ENCODE measurements at places on chromosomes 5 and 9.

GRCh38 chr5:24791326-24791725, 146.5 kb upstream of the CDH10 start:
- DNase-seq: no peak

GRCh38 chr9:129495620-129496472, 125.1 kb downstream of the C9orf50 start:
- peak; percentile 92 for DNase-seq

- DNase-seq: no peak
Observed at GRCh38 chr5:167764641-167765289, 526.7 kb upstream of the WWC1 start.

- DNase-seq: no peak
Observed at GRCh38 chr5:151298063-151298855, 5.3 kb downstream of the SLC36A3 start.

DNA sequence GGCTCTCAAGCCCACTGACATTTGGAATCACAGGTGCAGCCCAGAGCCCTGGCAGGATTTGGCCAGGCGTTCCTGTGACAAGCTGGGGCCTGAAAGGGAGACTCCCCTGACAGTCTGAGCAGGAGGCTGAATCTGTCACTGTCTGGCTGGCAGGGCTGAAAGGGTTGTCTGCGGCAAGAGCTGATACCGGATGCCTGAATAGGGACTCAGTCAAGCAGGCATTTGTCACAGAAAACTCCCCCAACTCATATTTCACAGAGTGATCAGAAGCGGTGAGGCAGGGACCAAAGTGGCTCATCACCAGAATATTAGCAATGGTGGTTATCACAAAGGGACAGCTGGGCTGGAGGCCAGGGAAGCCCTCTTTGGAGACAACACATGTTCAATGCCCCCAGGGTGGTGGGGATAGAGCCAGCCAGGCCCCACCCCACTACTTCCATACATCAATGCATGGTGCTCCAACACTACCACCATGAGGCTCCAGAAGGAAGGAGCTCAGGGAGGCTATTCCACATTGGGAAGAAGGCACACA, 295.5 kb downstream of the DTWD2 start:
- DNase-seq: no peak

DNA sequence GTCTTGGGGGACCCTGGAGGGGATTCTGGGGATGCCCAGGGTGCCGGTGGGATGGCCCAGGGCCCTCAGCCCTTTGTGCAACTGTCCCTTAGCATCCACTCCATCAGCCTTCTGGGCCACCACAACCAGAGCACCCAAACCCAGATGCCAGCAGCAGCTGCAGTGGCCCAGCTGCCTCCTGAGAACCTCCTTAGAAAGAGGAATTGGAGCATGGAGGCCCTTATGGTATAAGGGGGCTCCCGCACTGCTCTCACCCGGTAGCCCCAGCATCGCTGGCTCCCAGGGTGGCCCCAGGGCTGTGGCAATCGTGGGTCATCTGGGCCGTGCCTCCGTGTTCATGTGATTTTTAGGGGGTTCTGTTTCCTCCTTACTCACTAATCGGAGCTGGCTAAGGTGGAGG, 463.3 kb downstream of the ICE1 start:
- DNase-seq: no peak

- peak; percentile 49 for DNase-seq
Observed at GRCh38 chr5:94618029-94618492, 343 bp downstream of the KIAA0825 start.

DNA sequence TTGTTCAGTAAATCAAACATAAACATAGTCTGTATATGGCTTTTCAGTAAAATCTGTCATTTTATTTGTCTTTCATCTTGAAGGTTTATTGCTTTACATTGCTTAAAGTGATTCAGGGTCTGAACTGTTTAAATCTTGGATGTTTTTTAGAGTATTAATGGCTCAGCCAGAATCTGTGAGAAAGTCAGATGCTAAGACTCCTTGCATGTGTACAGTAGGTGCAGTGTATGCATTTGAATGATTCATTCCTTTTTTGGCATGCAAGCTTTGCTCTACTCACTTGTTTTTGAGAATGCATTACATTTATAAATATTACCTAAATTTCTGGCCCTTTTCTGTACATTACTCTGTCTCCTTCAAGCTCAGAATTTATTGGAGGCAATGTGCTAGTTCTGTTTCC, 271.0 kb upstream of the RIOK2 start:
- DNase-seq: no peak

DNA sequence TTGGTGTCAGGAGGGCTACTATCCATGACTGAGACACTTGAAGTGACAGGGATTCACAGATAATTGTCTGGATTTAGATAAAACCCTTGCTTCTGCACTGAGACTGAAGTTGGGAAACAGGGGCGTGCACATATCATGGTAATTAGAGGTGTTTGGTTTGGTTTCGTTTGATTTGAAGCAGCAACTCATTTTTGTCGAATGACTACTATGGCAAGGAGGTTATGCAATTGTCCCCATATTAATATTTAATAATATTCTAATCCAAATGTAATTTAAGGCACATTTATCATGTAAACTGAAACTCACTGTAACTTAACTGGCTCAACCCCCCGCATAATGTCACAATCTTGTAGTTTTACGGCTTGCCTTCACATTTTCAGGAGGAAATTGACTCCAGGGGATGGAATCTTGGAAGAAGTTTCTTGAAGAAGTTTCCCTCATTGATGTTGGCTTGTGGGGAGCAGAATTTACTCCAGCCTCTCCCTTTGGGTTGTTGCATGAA, 12.5 kb downstream of the ZNF366 start:
- DNase-seq: no peak

- no peak for DNase-seq
Observed at GRCh38 chr9:79268806-79269205, 303.0 kb upstream of the TLE4 start.

- no peak for DNase-seq
Observed at GRCh38 chr5:62465985-62466925, 53.7 kb downstream of the IPO11 start.

GRCh38 chr5:150630461-150631325, 9.8 kb upstream of the SYNPO start:
- no peak for DNase-seq

DNA sequence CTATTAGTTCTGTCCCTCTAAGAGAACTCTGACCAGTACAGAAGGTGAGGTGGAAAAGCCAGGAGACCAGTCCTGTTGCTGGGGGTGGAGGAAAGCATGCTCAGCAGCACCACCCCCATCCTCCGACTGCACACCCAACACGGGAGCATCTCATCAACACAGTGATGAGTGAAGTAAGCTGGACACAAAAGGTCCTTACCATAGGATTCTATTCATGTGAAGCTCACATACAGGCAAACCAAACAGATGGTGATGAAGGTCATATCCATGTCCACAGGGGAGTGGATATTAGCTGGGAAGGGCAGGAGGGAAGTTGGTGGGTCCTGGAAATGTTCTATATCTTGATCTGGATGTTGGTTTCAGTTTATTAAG, 14.8 kb upstream of the MARCHF6 start:
- no peak for DNase-seq

DNA sequence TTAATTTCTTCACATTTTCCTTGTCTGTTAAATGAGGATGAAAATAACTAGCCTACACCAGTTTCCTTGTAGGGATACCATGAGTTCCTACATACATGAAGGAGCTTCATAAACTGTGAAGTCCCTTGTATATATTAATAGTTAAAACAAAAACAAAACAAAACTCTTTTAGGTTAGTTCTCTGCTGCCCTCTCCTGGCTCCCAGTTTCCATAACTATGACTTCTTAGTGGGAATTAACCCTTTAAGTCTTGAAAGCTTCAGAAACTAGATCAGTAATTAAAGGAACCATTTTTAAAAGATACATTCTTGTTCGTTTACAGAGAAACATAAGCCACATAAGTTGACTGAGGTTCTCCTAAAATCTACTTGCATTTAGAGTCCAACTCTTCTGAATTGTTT, 500.0 kb upstream of the C9orf72 start:
- DNase-seq: no peak

DNA sequence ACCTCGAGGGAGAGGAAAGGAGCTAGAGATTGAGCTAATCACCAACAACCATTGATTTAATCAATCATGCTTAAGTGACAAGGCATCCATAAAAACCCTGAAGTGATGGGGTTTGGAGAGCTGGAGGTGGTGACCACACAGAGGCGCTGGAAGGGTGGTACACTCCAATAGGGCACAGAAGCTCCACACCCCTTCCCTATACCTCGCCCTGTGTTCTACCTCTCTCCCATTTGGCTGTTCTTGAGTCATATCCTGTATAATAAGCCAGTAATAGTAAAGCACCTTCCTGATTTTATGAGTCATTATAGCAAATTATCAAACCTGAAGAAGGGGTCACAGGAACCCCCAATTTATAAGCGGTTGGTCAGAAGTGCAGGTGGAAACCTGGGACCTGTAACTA, 18.3 kb downstream of the ACTL7B start:
- no peak for DNase-seq

- DNase-seq: no peak
Observed at GRCh38 chr5:83470526-83471404, 779 bp upstream of the VCAN start.

DNA sequence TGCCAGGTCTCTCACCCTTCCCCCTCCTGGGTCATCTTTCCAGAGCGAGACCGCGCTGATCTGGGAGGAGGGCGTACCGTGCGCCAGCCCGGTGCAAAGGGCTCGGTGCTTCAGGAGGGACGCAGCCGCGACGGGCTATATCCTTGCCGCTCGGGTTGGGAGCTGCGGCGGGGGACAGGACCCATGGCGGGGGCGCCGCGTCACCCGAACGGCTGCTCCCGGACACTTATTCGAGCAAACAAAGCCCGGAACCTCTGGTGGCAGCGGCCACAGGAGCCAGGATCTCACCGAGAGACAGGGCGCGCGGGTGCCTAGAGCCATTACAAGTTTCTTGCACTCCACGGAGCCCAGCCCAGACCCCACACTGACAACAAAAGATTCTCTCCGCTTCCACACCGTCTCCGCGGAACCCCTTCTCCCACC, 1.3 kb downstream of the SEMA6A start:
- no peak for DNase-seq

- DNase-seq: no peak
Observed at GRCh38 chr9:36988848-36989247, 45.2 kb downstream of the PAX5 start.

GRCh38 chr5:83376461-83376860, 95.1 kb upstream of the VCAN start:
- DNase-seq: no peak

DNA sequence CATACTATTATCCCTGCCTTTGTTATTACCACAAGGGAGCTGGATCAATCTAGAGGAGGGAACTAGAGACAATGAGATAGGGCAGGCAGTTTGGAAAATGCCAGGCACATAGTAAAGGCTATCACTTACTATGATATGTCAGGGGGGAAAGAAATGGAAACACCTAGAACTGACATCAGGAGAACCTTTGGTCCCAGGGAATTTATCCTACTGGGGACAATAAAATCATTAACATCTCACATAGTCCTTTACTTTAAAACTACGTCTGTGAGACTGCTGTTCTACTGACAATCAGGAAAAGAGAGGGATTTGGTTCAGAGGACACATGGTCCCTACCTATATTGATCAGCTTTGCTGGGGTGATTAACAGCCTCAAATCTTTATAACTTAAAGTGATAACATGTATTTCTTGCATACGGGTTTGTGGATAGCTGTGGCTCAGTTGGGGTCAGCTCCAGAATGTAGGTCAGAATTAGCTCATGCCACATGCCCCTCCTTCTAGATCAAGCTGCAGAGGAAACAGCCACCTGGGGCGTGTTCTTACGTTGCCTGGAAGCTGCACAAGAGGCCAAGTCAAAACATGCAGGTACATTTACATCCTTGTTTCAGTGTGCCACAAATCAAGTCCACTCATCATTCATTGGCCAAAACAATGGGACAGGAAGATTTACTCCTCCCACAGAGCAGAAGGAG, 43.9 kb upstream of the ALDOB start:
- no peak for DNase-seq

GRCh38 chr5:127840198-127840524, 137.0 kb downstream of the CCDC192 start:
- DNase-seq: no peak

- no peak for DNase-seq
Observed at GRCh38 chr9:70261131-70261870, 2.5 kb downstream of the SMC5 start.

GRCh38 chr5:102654559-102655349, 100.4 kb upstream of the PAM start:
- no peak for DNase-seq

GRCh38 chr5:146025681-146026080, 79.7 kb downstream of the PLAC8L1 start:
- no peak for DNase-seq

GRCh38 chr5:123671042-123671441, 159.1 kb downstream of the CSNK1G3 start:
- peak; percentile 42 for DNase-seq

GRCh38 chr5:135440916-135441315, 6.2 kb downstream of the DCANP1 start:
- DNase-seq: no peak

DNA sequence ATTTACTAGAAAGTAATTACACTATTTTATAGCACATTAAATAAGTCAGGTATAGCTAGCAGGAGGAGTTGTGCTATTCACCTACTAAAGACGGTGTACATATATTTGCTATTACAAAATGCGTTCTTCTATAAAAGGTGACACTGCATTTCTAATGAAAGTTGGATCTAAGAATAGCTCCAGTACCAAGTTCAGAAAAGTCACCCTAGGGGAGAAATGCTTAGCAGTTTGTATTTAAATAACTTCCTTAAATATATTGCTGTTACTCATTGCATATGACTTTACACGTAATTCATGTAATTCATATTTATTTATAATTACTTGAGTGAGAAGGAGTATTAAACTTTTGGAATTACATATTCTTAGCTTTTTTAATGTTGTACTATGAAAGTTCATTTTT, 7.0 kb upstream of the SUB1 start:
- no peak for DNase-seq

- DNase-seq: no peak
Observed at GRCh38 chr9:16191191-16191590, 638.3 kb downstream of the CCDC171 start.

DNA sequence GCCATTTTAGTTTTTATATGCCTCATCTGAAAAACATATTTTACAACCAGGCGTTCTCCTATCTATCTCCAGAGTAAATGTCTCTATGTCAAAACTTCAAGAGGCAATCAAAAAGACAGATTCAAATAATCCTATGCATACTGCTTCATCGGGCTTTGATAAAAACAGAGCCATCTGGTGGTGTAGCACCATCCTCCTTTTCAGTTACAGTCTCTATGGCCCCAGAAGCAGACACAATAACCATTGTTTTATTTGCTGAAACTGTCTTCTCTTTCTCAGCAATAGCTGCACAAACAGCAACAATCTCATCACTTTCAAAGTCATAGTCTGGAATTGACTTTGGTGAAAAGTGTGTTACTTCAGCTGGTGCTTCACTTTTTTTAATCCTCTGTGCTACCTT, 36.3 kb downstream of the PTGER4 start:
- DNase-seq: no peak

GRCh38 chr5:83173826-83174225, 96.5 kb downstream of the XRCC4 start:
- DNase-seq: no peak

All from CD4-positive, alpha-beta T cell treated with Interleukin-17A for 1 hour (primary cell).